ENCODE measurements at places on chromosomes 13 and 19.
A peak's percentile ranks its signal among the peaks of the same experiment; 100 is the strongest.

- DNase-seq: peak; percentile 49
Observed at GRCh38 chr13:113458253-113459065, 5.2 kb upstream of the ADPRHL1 start.

DNA sequence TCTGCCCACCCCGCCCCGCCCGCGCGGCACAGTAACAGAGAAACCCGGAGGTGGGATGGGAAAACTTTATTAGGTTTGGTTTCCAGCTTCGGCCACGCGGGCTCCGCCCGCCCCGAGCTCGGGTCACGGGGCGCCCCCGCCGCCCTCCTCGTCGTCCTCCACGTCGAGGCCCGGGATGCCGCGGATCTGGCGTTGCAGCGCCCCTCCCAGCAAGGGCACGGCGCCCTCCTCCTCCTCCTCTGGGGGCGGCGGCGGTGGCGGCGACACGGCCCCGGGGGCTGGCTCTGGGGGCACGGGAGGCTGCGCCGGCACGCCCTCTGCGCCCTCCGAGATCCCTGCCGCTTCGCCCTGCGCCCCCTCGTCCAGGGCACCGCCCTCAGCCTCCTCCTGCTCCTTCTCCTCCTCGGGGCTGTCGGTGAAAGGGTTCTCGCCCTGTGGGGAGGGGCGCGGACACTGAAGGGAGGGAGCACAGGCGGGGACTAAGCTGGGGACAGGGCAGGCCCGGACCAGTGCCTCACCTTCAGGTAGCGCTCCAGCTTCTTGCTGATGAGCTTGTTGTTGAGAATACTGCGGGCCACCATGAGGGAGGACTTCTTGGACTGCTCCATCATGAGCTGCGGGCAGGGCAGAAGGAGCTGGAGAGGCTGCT, 536 bp upstream of the AKAP8 start:
- DNase-seq: peak; percentile 78

DNA sequence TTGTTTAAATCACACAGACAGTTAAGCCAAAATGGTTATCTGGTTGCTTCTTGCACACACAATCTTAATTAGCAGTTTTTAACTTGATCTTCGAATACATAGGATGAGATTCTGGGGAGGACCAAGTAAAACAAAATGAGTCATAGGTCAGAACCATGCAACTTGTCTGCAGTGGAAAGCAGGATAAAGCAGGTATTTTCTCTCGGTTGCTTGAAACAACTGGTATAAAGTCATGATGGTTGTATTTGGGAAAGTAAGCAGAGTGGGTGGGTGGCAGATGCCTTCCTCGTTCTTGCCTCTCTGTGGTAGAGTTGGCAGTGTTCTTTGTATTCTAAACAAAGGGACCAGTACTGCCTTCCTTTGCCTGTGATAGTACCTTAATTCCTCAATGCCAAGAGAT, 167.0 kb downstream of the COG6 start:
- no peak for DNase-seq

DNA sequence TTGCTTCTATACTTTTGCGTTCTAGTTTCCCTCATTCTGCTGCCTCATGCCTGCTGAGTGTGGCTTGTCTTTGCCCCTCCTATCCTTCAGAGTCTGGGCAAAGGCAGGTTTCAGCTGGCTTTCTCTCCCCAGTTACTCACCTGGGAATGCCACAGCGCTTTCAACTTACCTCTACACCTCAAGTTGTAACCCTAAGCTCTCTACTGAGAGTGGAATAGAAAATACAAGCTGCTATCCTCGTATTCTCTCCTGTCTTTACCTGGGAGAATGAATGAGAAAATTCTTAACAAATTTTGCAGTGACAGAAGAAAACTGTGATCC, 316.3 kb upstream of the KLF12 start:
- DNase-seq: no peak

GRCh38 chr19:41541990-41542584, 33.9 kb upstream of the CEACAM21 start:
- peak; percentile 89 for DNase-seq

DNA sequence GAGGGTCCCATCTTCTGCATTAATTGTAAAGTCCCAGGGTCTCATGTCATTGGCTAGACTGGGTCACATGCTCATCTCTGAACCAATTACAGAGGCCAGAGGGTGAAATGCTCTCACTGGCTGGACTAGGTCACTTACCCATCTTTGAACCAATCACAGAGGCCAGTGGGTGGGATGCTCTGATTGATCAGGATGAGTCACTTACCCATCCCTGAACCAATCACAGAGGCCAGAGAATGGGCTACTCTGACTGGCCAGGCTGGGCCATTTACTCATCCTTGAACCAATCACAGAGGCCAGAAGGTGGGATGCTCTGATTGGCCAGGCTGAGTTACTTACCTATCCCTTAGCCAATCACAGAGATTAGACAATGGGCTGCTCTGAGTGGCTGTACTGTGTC, 5.3 kb downstream of the MISP start:
- DNase-seq: peak; percentile 57

DNA sequence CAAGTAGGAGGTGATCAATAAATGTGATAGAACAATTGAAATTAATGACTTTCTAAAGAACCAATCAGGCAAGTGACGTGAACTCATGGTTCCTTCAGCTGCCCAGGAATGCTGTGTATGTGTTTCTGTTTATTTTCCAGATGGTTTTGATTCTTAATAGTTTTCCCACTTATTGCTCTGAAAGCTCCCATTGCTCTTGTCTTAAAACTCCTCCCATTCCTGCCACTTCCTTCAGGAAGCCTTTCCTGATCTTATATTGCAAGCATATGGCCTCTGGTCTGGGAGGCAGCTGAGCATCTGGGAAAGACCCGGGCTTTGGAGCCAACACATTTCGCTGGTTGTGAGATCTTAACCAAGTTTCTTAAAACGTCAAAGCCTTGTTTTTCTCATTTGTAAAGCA, 17.1 kb upstream of the LATS2 start:
- no peak for DNase-seq

- no peak for DNase-seq
Observed at GRCh38 chr13:22800526-22801401, 380.0 kb upstream of the SGCG start.

DNA sequence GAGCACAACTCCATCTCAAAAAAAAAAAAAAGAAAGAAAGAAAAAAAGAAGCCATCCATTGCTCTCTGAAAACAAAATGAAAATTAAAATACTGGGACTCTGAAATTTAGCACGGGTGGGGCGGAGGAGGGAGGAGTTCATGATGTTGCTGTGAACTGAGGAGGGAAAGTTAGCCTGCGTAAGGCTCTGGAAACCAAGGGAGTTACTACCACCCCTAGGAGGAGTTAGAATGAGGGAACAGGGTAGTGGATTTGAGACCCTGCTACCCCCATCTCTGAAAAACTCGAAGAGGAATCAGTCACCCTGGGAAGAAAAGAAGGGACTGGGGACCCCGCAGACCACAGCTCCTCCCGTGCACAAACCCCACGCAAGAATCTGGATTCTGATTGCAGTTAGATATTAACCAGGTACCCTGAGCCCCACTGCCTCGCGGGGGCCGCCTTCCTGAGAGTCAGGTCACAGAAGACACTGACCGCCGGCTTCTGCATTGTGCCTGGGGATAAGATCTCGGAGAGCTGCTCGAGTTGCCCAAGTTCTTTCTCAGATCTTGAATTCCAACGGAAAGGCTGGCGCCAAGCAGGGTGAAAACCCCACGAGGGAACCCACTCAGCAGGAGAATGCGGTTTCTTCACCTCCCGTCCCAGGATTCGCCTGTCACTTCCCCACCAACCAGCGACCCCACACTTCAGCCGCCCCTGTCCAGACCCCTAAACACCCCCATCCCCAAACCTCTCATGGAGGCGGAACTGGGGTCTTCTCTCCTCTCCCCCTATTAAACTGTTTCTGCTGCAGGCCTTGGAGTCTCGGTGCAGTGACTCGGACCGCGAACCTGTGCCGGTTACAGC, 870 bp downstream of the ZNF442 start:
- peak; percentile 49 for DNase-seq

DNA sequence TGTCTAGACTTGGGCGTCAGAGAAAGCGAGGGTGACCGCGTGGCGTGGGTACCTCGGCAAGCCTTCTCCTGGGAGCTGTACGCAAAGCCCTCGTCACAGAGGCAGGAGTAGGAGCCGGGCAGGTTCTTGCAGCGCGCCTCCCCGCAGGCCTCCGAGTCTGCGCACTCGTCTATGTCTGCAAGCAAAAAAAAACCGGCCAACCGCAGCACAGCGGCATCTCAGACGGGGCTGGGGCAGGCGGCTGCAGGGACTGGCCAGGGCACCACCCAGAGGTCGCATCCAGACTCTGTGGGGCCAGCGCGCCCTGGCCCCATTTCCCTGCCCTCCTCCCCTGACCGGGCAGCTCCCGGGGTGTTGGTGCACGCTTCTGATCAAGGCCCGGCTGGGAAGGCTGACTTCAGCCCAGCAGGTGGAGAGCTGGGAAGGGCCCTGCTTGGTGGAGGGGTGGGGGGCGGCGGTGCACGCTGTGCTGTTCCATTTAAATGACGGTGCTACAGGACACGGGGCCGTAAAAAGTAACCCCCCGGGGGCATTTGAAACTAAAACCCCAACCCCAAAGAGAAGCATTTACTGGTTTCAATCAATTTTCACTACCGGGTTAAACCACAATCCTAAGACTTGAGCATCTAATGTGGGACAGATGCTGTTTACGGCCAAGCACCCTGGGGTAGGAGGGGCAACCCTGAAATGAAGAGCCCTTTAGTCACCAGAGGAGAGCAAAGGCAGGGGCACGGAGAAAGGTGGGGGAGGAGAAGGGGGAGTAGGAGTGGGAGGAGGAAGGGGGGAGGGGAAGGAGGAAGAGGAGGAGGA, 28.2 kb downstream of the GAS6 start:
- no peak for DNase-seq

DNA sequence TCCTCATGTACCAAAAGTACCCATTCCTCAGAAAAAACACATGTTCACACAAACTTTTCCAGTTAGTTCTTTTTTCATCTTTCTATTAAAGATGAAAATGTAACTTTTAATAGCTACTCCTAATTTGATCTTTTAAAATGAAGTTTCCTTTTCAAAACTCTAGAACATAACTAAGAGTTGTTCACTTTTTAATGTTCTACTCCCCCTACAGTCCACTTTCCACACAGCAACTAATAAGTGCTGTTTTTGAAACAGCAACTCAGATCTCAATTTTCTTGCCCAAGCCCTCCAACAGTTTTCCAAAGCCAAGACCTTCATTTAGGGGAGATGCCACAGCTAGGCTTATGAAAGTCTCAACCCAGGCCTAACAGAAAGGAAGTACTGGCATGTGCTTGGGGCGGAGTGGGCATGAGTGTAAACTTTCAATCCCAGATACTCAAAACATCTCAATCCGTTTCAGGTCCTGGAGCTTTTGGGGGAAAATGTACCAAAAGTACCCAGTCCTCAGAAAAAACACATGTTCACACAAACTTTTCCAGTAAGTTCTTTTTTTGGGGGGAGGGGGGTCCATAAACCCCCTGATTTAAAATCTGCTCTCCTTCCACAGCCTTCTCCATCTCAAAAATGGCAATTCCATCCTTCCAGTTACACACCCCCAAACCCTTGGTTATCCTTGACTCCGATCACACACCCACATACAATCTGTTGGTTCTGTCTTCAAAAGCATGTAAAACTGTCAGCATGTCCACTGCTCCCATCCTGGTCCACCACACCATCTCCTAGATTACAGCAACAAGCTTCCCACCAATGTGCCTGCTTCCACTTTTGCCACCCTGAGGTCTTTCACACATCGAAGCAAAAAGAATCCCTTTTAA, 2.0 kb downstream of the FBL start:
- DNase-seq: peak; percentile 80

Measured in hematopoietic multipotent progenitor cell treated with erythropoietin and hydrocortisone succinate and interleukin-3 and kit ligand, for 4 days (in vitro differentiated cells).